ENCODE measurements at places on chromosomes 7 and 10.
A peak's percentile ranks its signal among the peaks of the same experiment; 100 is the strongest.

- no peak for DNase-seq
These were observed 20.7 kb downstream of the TOMM7 start for GRCh38 chr7:22801912-22802311.

- DNase-seq = no peak
These were observed 806.5 kb downstream of the PHTF2 start for GRCh38 chr7:78605119-78605518.

DNA sequence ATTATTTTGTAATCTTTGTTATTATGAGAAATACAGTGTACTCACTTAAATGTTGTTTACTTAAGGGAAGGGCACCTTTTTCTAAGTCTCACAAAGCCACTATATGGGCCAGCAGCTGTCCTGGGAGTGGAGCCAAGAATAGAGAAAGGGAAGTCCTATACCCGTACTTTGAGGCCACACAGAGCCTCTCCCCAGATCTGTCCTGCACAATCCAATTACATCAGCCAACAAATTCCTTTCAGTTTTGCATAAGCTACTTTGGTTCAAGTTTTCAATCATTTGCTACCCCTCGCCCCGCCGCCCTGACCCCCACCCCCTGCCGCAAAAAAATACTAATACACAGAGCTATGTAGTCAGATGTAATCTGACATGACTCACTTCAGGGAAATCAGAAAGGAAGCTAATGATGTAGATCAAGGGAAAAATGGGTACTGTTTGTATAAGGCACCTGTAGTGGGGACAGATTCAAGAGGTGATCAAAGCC, 297.4 kb upstream of the NEBL start:
- no peak for DNase-seq

DNA sequence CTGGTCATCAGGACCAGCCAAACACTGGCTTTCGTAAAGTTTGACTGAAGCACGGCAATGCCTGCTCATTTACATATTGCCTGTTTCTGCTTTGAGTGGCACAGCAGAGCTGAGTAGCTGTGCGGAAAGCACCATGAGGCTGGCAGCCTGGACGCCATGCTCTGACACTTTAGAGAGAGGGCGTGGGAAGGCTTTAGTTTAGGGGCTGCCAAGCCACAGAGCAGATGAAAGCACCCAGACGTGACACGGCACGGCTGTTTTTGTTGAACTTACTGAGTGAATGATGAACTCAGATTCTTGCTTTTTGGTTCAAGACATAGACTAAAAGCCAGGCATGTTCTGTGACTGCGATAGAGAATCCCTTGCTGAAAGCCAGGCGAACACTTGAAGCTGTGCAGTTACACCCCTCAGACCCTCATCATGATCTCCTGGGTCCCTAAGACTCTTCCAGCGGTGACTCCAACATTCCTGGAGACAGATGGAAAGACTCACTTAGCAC, 182.1 kb downstream of the ZMYND11 start:
- no peak for DNase-seq

- no peak for DNase-seq
These were observed 122.6 kb downstream of the DKK1 start for GRCh38 chr10:52436664-52437063.

DNA sequence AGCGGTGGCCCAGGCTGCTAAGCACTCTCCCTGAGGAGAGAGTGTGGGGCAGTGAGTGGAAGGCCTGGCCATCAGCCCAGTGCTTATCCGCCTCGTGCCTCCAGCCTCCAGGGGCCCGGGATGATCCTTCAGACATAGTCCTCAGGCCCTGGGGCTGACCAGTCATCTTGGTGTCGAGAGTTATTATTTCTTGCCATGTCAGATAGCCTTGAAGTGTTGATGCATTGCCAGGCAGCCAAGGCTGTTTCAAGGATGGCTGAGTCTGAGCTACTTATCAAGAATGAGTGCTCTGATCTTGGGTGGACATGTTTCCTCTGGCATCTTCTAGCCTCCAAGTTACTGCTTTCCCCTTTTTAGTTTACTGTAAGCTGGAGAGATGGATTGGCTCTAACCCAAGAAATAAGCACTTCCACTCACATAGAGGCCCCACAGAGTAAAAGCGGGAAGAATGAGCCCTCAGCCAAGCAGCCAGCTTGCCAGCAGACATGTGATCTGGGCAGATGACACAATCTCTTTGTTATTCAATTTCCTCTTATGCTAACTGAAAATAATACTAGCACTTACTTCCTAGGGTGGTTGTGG, 136.5 kb upstream of the NAMPT start:
- no peak for DNase-seq

DNA sequence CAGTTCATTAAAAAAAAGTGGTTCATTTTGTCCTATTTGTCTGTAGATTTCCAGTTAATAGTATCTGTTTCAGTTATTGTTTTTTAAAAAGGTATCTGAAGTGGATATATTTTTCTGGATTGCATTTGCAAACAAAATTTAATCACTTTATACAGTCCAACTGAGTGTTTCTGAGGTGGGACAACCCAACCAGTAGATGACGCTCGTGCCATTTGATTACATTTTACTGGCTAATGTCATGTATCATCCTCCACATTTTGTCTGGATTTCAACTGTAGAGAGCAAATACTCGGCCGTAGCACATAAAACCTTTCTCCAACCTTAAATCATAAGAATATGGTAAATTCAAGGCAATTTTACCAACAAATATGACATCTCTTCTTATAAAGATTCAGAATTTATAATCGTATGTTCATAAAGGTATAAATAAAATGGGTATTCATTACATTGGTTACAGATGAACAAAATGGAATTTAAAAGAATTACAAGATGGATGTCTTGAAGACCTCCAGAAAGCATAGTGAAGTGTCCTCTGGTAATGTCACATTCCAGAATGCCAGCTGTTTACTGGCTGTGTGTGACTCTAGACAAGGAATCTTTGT, 789.0 kb downstream of the PHTF2 start:
- DNase-seq = peak; percentile 12

DNA sequence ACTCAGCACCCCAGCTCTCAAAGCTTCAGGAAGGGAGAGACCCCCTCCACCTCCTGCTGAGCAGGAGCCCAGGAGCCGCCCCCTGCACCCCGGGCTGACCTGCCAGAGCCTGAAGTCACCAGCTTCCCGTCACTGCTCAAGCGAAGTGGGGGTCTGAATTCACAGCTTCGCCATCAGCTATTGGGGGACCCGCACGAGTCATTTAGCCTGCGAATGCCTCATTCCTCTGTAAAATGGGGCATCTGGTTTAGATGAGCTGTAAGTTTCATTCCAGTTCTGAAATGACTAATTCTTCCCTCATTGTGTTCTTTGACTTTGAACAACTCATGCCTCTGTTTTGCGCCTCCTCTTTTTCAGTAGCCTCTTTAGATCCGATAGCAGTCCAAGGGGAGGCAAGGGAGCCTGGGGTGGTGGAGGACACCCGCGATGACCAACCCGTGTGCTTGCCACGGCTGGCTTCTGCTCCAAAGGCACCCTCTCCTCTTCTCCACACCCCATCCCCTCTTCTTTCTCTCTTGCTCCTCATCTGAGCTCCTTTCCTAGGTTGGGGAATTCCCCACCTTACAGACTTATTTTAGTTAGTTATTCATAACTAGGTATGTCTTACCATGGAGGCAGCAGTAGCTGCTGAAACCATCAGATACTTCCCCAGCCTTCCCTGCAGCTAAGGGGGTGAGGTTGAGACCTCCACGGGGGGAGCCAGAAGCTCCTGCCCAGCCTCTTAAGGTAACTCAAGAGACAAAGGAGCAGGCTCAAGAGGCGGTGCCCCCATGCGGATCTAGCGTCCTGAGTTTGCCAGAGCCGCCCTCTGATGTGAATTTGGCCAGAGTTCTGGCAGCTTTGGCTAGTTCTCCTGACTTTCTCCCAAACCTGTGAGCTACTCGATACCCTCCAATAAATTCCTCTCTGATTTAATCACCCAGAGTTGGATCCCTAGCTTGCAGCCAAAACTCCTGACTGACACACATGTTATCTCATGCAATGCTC, 47.7 kb downstream of the RBM17 start:
- DNase-seq = no peak

DNA sequence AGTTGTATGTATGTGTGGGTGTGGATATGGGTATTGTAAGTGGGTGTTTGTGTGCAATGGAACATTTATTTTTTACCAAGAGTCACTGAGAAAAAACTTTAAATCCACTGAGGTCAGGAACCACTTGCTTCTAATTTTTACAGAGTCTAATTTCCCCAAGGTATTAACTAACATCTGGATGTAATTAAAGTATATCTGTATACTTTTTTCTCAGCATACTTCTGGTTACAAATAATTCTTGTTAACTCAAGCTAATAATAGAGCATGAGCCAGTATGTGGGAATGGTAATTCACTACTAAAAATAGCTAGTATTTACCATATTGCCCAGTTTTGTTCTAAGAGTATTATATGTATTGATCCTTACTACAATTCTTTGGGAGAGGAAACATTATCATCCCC, 24.6 kb upstream of the STEAP4 start:
- no peak for DNase-seq

DNA sequence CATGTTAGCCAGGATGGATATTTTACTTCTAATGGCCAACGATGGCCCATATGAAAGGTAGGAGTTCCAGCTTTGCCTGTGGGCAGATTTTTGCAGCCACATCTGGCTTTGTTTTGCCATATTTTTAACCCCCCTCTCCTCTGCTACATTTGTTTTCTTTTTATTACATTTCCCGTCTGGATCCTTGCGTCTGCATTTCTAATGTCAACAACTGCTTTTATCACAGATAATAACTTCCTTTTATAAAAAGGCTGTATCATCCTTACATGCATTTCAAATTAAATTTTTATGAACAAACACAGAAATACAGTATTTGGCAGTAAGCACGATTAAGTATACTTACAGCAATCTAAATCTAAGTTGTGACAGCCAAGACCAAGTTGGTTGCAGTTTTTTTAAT, 156.0 kb downstream of the BAMBI start:
- DNase-seq = no peak

- DNase-seq = no peak
These were observed 82.2 kb upstream of the NAMPT start for GRCh38 chr7:106367018-106367420.

GRCh38 chr7:95690367-95690947, 81.9 kb upstream of the DYNC1I1 start:
- no peak for DNase-seq

DNA sequence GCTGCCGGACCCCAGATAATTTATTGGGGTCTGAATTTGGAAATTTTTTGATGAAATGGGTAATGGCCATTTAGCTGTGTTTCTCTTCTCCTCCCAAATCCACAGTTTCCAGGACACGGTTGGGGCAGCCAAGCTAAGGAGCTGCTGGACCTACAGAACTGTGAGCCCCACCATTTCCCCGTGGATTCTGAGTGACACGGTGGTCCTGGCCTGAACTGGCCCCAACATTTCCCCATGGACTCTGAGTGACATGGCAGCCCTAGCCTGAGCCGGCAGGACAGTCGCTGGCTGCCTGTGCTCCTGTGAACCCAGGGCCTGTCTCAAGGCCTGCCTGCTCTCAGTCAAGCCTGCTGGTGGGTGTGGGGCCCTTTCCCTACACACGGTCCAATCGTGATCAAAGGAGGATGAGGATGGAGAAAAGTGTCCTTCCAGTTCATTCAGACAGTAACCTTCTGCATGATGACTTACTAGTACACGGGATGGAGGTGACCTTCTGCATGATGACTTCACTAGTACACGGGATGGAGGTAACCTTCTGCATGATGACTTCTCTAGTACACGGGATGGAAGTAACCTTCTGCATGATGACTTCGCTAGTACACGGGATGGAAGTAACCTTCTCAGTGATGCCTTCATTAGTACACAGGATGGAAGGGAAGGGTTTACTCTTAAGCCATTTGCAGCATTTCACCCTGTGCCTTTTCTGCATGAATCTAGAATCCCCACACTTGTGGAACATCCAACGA, 359.9 kb downstream of the GLRX3 start:
- no peak for DNase-seq

DNA sequence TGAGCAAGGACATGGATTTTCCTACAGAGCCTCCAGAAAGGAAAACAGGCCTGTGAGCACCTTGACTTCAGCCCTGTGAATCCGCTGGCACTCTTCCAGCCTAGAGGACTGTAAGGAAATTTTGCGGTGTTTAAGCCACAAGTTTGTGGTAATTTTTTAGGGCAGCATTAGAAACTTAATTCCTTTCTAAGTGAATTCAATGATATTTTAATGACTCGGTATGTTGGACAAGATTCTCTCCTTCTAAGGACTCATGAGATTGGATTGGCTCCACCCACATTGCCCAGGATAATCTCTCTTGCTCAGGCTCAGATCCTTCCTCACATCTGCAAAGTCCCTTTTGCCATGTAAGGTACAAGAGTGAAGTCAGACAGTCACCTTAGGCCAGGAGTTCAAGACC, 4.5 kb downstream of the LYZL2 start:
- DNase-seq = no peak

- no peak for DNase-seq
These were observed 57.1 kb downstream of the KCNMA1 start for GRCh38 chr10:77580482-77580881.

- no peak for DNase-seq
These were observed 221.3 kb downstream of the PTPRN2 start for GRCh38 chr7:158366346-158366745.

DNA sequence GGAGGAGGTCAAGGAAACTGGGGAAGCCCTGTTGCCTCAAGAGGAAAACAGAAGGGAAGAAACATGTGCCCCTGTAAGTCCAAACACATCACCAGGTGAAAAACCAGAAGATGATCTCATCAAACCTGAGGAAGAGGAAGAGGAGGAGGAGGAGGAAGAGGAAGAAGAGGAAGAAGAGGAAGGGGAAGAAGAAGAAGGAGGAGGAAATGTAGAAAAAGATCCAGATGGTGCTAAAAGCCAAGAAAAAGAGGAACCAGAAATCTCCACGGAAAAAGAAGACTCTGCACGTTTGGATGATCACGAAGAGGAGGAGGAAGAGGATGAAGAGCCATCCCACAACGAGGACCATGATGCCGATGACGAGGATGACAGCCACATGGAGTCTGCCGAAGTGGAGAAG, 82.7 kb upstream of the SAMD8 start:
- DNase-seq = no peak

DNA sequence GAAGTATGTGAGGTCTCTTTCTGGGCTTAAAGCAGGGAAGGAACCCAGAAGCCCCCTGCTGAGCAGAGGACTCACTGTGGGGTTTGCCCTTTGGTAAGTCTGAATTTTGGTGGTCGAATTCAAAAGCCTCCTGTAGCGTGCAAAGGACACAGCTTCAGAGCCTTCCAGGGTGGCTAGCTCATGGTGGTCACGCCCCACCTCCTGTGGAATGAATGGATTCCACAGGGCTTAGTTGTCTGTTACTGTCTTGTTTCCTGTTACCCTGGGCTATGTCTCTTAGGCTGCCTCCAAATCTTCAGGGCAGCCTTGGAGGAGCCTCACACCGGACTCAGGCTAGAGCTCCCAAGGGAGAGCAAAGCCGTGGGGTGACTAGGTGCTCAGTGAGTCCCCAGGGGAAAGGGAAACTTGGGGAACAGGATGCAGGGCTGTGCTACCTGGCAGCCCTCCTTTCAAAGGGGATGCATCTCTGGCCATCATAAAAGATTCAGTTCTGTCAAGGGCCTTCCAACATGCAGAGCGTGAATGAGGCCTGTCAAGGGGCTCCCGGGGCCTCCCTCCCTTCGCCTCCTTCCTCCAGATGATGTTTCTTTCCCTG, 211.7 kb downstream of the CCSER2 start:
- peak; percentile 82 for DNase-seq
